Suppressor macrophage treated with lipopolysaccharide for 4 hours (primary cell): ENCODE measurements at places on chromosomes 16 and 17.

- DNase-seq: peak; percentile 92
Measured at GRCh38 chr17:31318298-31318801, 3.1 kb downstream of the EVI2A start.

- no peak for DNase-seq
Measured at GRCh38 chr17:10657879-10658278, 770 bp upstream of the MYH3 start.

- DNase-seq: no peak
Measured at GRCh38 chr17:968812-969730, 10.5 kb downstream of the NXN start.

DNA sequence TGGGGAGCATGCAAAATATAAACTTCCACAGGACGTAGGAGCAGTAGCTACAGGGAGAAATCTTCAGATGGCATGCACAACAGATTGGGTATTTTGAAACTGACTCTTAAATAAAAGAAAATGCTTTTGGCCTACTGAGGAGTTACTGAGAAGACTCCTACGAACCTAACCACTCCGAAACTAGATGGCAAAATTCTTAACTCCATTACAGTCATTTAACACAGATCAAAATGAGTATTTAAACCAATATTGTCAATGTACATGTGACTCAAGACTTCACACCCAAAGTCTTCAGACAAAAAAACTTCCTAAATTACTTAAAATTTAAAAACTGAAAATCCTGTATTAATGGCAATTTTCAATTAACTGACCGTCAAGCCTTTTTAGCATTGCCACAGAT is 8.4 kb upstream of the TERB1 start:
- no peak for DNase-seq

GRCh38 chr17:37391146-37391545 is 15.4 kb downstream of the C17orf78 start:
- no peak for DNase-seq

GRCh38 chr17:81438007-81438659 is 42.9 kb downstream of the BAHCC1 start:
- DNase-seq: no peak

- no peak for DNase-seq
Measured at GRCh38 chr17:4715063-4715744, 4.8 kb downstream of the ARRB2 start.

DNA sequence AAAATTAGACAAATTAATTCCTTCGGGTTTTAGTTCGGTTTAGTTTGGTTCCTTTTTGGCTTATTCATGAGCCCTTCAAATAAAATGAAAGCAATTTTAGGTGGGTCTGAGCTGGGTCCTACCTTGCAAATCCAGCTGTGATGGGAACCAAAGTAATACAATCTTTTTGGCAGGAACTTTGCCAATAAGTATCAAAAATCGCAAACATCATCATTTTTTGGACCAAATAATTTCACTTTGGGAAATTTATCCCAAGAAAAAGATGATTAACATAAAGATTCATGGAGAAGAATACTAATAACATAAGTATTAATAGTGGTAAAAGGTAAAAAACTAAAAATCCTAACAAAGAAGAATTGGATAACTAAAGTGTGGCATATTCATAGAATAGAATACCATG is 67.8 kb upstream of the MYOCD start:
- no peak for DNase-seq

DNA sequence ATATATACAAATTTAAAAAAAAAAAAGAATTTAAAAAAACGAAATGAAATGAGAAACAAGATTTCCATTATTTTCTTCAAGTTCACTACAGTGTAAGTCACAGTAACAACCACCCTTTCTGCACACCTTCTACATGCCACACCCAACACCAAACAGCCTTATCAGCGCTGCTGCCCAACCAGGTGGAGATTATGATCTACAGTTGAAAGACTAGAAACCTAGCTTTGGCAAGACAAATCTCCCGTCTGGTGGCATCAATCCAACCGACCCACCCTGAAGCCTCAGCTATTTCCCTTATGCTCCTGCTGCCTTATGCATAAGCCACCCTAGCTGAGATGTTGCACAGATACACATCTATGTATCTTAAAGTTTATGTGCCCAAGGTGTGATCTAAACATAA is 60.8 kb downstream of the PARN start:
- DNase-seq: no peak

GRCh38 chr16:68533937-68534336 is 5.2 kb upstream of the ZFP90 start:
- DNase-seq: no peak

DNA sequence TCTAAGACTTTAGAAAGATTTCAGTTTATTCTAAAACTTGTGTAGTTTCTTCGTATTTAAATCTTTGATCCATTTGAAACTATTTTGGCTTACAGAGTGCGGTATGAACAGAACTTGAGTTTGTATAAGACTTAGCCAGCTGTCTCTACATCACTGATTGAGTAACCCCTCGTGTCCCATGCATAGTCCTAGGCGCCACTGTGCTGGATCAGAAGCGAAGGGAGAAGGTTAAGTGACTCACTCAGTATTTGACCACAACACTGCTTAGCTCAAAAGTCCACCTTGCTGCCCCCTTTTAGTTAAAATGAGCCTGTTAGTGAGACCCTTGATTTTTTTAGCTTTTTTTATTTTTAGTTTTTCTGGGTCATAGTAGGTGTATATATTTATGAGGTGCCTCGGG is 28.4 kb downstream of the CD300LB start:
- peak; percentile 72 for DNase-seq

DNA sequence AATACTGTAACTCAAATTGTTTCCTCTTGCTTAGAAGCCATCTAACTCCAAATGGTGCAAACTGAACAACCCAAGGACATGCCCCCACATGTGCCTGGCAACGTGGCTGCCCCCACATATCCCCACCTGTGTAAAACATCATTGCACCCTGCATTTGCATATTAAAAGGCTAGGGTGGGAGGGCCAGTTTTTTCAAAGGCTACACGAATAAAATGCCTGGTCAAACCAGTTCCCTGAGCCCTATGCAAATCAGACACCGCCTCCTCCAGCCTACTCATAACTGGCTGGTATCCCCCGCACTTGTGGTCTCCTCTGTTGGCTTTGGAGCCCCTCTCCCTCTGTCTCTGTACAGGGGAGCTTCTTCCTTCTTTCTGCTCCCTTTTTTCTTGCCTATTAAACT is 26.7 kb downstream of the C16orf54 start:
- DNase-seq: no peak

DNA sequence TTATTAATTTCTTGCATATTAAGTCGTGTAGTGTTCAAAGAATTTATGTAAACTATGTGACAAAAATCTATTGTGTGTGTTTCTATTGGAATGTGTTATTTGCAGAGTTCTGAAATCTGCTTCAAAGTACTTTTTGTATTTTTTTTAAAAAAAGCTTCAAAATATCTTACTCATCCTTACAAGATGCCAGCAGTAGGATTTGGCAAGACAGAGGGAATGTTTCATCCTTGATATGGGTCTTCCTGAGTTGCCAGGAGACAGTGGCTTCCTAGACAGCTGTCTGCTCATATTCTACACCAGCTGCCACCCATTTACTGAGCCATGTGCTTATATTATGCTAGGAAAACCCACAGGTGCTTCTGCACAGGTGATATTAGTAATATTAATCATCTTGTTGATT is 36.4 kb downstream of the EFCAB5 start:
- DNase-seq: no peak

DNA sequence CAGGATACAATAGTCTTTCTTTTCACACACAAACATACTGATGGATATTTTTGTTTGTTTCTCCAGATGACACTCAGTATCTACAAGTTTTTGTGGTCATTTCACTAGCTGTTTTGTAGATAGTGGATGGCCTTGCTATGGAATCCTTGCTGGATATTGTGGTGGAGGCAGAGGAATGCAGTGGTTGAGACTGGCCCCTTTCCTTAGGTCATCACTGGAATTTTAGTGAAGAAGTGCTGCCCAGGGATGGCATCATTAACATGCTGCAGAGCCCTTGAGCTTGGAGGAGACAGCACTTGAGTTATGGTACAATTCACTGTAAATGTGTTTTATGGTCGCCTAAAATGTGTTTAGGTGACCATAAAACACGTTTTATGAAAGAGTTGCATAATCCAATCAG is 455.9 kb upstream of the HSBP1 start:
- DNase-seq: no peak

GRCh38 chr16:10976634-10977033 is 32.3 kb downstream of the CLEC16A start:
- DNase-seq: no peak
